Trophoblast cell (in vitro differentiated cells and primary cell): ENCODE measurements at places on chromosomes 4 and X.

DNA sequence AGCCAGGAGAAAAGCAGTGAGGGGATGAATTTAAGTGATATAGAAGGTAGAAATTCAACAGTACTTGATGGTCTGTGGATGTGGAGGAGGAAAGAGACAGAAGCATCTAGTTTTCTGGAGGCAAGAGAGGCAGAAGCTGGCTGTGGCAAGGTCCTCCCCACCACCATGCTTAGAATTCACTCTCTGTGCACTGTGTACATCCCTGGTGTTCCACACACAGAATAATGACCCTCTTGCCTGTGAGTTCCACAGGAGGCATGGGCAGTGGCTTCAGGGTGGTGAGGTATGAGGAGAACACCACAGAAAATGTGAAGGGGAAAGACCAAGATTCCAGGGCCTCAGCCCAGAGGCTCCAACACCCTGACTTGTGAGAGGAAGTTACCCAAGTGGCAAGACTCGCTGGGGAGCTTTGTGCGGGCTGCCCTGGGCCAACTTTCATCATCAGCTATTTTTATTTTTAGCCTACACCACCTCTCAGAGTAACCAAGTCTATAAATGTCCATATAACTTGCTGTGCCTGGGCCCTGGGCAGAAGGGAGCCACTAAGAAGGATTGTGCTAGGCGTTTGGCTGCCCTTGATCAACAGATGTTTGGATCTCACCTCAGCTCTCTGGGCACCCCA, 7.8 kb upstream of the INTS6L start:
- no peak for DNase-seq
- no peak overlapping the region for H3K4me3 ChIP-seq
- H3K27ac ChIP-seq = no peak overlapping the region
- H3K4me1 ChIP-seq = no peaks in the 10 kb centered on the region
- H3K27me3 ChIP-seq = no peaks in the 10 kb centered on the region

DNA sequence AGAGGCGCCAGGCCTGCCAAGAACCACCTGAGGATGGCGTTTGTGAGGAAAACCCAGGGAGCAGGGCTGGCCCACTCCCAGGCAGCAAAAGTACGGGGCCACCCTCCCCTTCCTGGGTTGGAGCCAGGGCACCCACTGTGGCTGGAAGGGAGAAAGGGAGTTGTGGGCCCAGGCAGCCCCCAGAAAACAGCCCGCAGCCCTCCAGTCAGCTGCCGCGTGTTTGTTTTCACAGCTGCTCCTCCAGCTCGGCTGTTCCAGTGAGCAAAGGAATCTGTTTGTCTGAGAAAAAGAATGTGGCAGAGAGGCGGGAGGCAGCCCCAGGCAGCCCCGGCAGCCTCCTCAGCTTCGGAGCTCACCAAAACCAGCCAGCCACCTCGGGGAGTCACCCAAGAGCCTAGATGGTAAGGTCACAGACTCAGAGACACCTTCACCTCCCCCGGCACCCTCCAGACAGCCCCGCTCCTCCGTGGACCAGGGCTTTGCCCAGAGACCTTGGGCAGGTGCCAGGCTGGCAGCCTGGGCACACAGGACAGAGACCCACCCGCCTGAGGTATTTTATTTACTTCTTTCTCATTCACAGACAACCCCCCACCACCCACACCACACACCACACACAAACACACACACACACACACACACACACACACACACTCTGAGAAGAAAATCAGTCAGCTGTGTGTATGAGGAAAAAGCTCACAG, 338.1 kb downstream of the BCOR start:
- peak overlapping the region; percentile 74 for H3K27ac ChIP-seq
- peaks cover 40% of the 10 kb centered on the region for H3K4me1 ChIP-seq
- DNase-seq = peak; percentile 74
- H3K4me3 ChIP-seq = no peak overlapping the region
- no peaks in the 10 kb centered on the region for H3K36me3 ChIP-seq
- H3K27me3 ChIP-seq = no peaks in the 10 kb centered on the region

DNA sequence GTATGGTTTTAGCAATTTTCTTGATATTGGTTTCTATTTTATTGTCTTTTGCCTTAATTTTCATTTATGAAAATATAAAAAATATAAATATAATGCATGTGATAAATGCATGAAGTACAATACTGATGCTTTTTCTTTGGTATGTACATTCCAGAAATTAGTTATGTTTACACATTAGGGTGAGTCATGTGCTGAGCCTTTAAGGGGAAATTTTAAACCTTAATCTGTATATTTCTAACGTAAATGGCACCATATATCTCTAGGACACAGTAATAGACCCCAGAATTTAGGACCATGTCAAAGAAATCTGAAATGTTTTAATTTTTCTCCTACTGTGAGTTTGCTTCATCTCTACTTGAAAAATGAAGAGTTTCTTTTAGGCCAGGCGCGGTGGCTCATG, 117.8 kb upstream of the SPRY1 start:
- H3K4me3 ChIP-seq = no peak overlapping the region
- no peaks in the 10 kb centered on the region for H3K4me1 ChIP-seq
- DNase-seq = no peak
- H3K27ac ChIP-seq = no peak overlapping the region

DNA sequence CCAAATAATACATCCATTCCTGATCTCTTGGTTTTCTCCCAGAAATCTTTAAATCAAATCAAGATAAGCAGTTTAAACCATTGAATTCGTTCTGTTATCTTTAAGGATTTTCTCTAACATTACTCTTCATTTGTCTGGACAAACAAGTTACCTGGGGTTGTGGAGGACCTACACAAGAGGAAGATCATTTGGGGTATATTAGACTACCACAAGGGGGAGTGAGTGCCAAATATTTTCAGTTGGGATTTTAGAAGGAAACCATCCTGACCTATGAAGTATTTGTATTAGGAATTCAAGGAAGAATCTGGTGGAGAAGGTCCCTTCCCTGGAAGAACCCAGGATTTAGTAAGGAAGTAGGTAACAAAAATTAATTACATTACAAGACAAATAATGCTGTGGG, 12.0 kb upstream of the DCHS2 start:
- H3K4me3 ChIP-seq = no peak overlapping the region
- H3K27me3 ChIP-seq = no peaks in the 10 kb centered on the region
- no peaks in the 10 kb centered on the region for H3K4me1 ChIP-seq

DNA sequence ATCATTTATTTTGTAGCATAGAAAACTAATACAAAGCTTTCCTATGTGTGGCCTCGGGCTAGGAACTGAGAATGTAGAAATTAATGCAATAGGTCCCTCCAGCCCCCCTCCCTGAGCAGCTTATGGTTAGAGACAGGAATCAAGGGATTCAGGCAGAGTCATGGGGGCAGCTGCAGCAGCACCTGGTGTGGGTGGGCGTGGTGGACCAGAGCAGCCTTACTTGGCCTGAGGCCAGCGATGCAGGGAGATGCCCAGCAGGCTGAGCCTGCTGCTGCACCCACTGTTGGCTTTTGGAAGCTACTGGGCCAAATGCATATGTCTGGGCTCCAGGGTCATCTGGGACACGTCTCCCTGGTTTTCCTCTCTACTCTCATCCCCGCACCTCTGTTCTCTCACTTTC, 74.0 kb downstream of the STK32B start:
- no peaks in the 10 kb centered on the region for H3K4me1 ChIP-seq
- H3K27ac ChIP-seq = no peak overlapping the region
- no peaks in the 10 kb centered on the region for H3K27me3 ChIP-seq
- DNase-seq = no peak
- no peak overlapping the region for H3K4me3 ChIP-seq
- H3K36me3 ChIP-seq = no peaks in the 10 kb centered on the region

- peak overlapping the region; percentile 75 for H3K27ac ChIP-seq
- peaks cover 47% of the 10 kb centered on the region for H3K4me1 ChIP-seq
- H3K36me3 ChIP-seq = no peaks in the 10 kb centered on the region
- H3K27me3 ChIP-seq = no peaks in the 10 kb centered on the region
Observed at GRCh38 chr4:151674804-151675391, 85.9 kb downstream of the GATB start.

GRCh38 chr4:40121515-40121914, 64.9 kb downstream of the N4BP2 start:
- peak; percentile 46 for DNase-seq
- peaks cover 9% of the 10 kb centered on the region for H3K36me3 ChIP-seq
- H3K4me1 ChIP-seq = no peaks in the 10 kb centered on the region
- no peak overlapping the region for H3K27ac ChIP-seq
- no peak overlapping the region for H3K4me3 ChIP-seq

DNA sequence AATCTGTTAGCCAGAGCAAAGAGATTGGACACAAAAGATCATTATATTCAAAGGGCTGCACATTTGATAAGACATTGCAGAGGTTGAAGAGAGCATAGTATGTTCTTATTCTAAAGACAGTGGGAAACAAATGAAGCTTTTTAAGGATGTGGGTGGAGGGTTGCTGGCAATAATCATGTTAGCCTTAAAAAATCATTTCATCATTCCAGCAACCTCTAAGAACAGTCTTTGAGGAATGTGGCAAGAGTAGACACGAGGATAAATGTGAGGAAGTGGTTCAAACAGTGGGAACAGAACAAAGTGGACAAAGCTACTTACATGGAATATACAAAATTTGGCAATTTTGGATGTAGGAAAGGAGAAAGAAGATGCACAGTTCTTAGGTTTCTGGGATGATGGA, 167.3 kb upstream of the SPRY1 start:
- H3K4me1 ChIP-seq = no peaks in the 10 kb centered on the region
- H3K4me3 ChIP-seq = no peak overlapping the region
- H3K36me3 ChIP-seq = no peaks in the 10 kb centered on the region
- DNase-seq = no peak
- no peaks in the 10 kb centered on the region for H3K27me3 ChIP-seq

DNA sequence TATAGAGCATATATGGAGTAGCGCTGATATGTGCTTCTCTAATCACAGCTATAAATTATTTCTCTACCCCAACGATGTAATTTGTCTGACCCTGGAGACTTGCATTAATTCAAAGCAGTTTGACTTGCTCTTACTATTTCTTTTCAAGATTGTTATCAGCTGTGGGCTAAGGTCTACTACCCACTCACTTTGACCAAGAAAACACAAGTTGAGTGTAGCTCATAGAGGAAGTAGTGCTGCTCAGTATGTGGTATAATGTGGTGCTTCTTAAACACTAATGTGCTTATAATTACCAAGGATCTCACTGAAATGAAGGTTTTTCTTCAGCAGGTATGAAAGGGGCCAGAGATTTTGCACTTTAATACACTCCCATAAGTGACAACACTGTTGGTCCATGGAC, 70.1 kb downstream of the INPP4B start:
- no peak overlapping the region for H3K27ac ChIP-seq
- DNase-seq = no peak
- no peaks in the 10 kb centered on the region for H3K36me3 ChIP-seq
- no peak overlapping the region for H3K4me3 ChIP-seq

DNA sequence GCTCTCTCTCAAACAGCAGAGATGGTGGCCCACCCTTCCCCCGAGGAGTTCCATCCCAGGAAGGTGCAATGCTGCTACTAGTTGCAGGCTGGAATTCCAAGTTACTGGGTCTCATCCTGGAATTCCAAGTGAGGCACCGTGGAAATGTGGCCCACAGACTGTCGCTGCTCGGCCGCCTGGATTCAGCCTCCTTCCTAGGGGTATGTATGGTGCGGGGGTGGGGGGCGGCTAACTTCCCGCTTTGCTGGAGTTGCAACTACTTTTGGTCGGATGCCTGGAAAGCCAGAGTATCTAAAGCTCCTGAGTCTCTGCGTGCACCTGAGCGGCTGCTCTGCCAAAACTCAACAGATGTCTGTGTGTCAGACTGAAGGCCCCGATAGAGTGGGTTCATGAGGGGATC, 1146.2 kb downstream of the RPA4 start:
- no peaks in the 10 kb centered on the region for H3K27me3 ChIP-seq
- H3K36me3 ChIP-seq = no peaks in the 10 kb centered on the region
- H3K4me1 ChIP-seq = no peaks in the 10 kb centered on the region
- H3K4me3 ChIP-seq = no peak overlapping the region

- H3K4me1 ChIP-seq = no peaks in the 10 kb centered on the region
- no peak for DNase-seq
- H3K27me3 ChIP-seq = no peaks in the 10 kb centered on the region
- H3K36me3 ChIP-seq = no peaks in the 10 kb centered on the region
- H3K4me3 ChIP-seq = no peak overlapping the region
Observed at GRCh38 chr4:42871671-42872290, 20.7 kb upstream of the GRXCR1 start.

- no peaks in the 10 kb centered on the region for H3K4me1 ChIP-seq
- no peak for DNase-seq
- no peaks in the 10 kb centered on the region for H3K27me3 ChIP-seq
- H3K27ac ChIP-seq = no peak overlapping the region
- H3K4me3 ChIP-seq = no peak overlapping the region
- H3K36me3 ChIP-seq = no peaks in the 10 kb centered on the region
Observed at GRCh38 chrX:86028681-86029080, 18.7 kb downstream of the CHM start.

- H3K4me3 ChIP-seq = no peak overlapping the region
- H3K27ac ChIP-seq = no peak overlapping the region
- no peaks in the 10 kb centered on the region for H3K27me3 ChIP-seq
- no peaks in the 10 kb centered on the region for H3K4me1 ChIP-seq
- no peak for DNase-seq
- H3K36me3 ChIP-seq = no peaks in the 10 kb centered on the region
Observed at GRCh38 chr4:48813964-48814363, 16.9 kb upstream of the OCIAD1 start.

DNA sequence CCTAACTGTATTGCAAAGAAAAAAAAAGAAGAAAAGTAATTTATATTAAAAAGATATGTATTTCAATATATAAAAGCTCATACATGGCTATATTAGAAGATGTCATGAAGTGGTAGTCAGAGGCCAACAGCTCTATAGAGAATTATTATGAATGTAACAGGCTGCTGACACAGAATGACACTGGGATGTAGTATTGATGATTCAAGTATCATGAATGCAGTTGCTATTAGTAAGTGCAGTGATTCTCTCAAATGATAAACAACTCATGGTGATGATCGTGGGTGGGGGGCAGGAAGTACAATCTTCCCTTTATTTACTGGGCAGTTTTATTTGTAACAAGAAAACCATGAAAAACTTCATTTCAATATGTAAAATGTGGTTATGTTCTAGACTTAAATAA, 124.6 kb downstream of the COL4A6 start:
- no peaks in the 10 kb centered on the region for H3K36me3 ChIP-seq
- DNase-seq = no peak
- H3K4me1 ChIP-seq = peaks cover 2% of the 10 kb centered on the region
- H3K27ac ChIP-seq = no peak overlapping the region
- H3K27me3 ChIP-seq = no peaks in the 10 kb centered on the region

DNA sequence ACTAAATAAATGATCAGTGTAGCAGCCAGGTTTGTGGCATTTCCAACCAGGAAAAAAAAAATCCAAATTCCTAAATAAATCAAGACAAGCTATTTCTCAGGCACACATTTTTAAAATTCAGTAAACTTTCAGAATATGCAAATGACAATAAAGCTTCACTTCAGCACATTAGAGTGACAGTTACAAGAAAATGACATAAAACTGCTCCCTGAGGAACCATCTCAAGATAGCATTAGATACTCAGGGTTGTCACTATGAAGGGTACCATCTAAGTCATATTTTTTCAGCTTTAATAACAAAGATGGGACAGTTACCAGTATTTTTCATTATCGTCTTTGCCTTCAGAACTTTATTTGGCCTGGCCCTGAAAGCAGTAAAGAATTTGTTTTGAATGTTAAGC, 411.3 kb upstream of the RASGEF1B start:
- H3K27ac ChIP-seq = no peak overlapping the region
- no peaks in the 10 kb centered on the region for H3K27me3 ChIP-seq
- H3K4me1 ChIP-seq = no peaks in the 10 kb centered on the region
- no peak for DNase-seq
- H3K4me3 ChIP-seq = no peak overlapping the region

- H3K4me3 ChIP-seq = no peak overlapping the region
- DNase-seq = no peak
- H3K27ac ChIP-seq = no peak overlapping the region
- no peaks in the 10 kb centered on the region for H3K27me3 ChIP-seq
- no peaks in the 10 kb centered on the region for H3K4me1 ChIP-seq
- no peaks in the 10 kb centered on the region for H3K36me3 ChIP-seq
Observed at GRCh38 chr4:43855283-43855682, 593.3 kb downstream of the KCTD8 start.
